ENCODE measurements at places on chromosomes 2 and 18. TPM values are rescaled to one million over a fixed set of nuclear protein-coding genes. Genes with fewer than 3 reads are reported as not detected.

- DNase-seq = peak; percentile 82
- no peaks in the 10 kb centered on the region for H3K27me3 ChIP-seq
- peaks cover 58% of the 10 kb centered on the region for H3K4me1 ChIP-seq
Observed at GRCh38 chr2:7567646-7568045, 650.4 kb downstream of the RNF144A start.

DNA sequence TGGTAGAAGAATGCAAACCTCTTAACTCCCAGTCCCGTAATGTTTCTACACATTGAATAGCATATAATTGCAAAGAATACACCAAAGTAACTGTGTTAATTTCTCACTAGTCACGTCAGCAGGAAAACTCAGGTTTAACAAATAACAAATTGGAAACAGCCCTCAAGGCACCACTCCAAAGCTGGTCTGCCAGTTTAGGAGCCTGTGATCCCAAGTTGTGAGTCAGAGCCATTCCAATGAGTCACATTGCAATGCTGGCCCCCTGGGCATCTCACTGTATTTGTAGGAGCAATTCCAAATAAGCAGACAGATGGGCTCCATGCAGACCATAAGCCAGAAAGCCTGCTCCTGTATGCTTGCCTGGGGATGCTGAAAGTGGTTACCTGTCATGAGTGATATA lies 143.2 kb upstream of the SETBP1 start:
- no peak overlapping the region for H3K27ac ChIP-seq
- H3K4me3 ChIP-seq = no peak overlapping the region

- H3K27ac ChIP-seq = no peak overlapping the region
- H3K4me1 ChIP-seq = no peaks in the 10 kb centered on the region
- H3K4me3 ChIP-seq = no peak overlapping the region
- no peaks in the 10 kb centered on the region for H3K36me3 ChIP-seq
- DNase-seq = no peak
- H3K27me3 ChIP-seq = no peaks in the 10 kb centered on the region
Observed at GRCh38 chr18:7822435-7823331, 255.6 kb downstream of the PTPRM start.

Gene NLRC4
- total RNA-seq = not detected

Gene AQP12B
- not detected for total RNA-seq

All from activated naive CD4-positive, alpha-beta T cell treated with anti-CD3 and anti-CD28 coated beads for 36 hours (primary cell).